Lung microvascular endothelial cell (primary cell): ENCODE measurements at places on chromosomes 6 and 20. TPM values are rescaled to one million over a fixed set of nuclear protein-coding genes. Genes with fewer than 3 reads are reported as not detected.

GRCh38 chr6:6610031-6610591 is 21.6 kb downstream of the LY86 start:
- no peak for DNase-seq

DNA sequence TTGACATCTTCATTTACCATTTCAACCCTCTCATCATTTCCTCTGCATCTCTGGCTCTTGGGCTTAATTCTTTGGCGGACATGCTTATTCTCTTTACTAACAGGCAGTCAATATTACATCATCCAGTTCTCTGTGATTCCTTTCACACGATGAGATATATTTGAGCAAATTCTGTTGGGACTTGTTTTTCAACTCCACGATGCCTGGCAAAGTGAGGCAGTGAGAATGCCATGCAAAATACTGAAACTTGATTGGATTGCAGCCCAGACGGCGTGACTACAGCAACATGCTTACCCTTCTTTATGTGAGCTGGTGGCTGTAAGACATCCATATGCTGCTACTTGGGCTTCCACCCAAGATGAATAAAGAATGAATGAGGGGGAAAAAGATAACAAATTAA is 101.7 kb upstream of the SPACA1 start:
- DNase-seq, result no peak

DNA sequence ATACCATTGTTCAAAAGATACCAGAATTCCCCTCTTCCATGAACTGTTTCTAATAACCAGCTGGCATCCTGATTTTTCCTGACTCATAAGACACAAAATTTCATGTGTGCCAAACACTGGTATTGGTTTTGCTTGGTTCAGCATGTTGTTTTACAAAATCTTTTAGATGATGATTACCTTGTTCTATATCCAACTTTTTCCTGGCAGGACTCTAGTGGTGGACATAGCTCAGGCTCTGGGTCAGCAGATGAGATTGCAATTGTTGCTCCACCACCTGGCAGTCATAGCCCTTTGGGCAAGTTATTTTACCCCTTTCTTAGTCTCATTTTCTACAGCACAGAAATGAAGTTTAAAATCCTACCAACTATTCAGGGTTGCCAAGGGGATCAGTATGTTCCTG is 6.2 kb downstream of the TRIM38 start:
- peak; percentile 26 for DNase-seq

DNA sequence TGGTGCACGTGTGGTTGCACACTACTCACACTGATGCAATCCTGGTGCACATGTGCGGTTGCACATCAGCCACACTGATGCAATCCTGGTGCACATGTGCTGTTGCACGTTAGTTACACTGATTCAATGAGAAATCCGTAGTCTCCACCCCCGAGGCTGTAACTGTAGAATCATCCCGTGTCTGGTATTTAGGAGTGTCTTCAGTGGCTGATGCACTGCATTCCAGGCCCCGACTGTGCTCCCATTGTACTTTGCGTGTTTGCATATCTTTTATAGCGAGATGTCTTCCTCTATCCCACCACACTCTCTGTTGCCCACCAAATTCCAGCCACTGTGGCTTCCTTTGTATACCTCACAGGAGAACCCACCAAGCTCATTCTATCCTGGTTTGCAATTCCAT is 87.8 kb upstream of the MTHFD1L start:
- DNase-seq, result no peak

The TSBP1 gene
- total RNA-seq, result not detected in 2 replicates

The SOX18 gene
- 23.8 and 29.6 TPM in 2 replicates for total RNA-seq

The SCAF8 gene
- 14.8 and 17.9 TPM in 2 replicates for total RNA-seq

DNA sequence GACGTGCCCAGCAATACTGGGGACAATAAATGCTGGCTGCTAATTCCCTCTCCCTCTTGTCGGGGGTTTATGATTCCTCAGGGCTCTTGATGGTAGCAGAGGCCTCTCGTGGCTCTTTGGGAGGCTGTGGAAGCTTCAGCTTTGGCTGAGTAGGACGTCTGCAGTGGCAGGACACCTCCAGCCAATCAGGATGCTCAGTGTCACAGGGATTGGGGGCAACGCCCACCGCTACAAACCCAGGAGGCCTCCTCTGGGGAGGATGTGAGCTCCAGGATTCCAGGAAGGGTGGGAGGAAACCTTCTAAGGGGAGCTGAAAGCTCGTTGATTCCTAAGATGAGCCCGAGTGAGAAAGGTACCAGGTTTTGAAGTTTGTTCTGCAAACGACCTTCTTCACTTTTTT is 19.4 kb downstream of the RSPO4 start:
- no peak for DNase-seq

DNA sequence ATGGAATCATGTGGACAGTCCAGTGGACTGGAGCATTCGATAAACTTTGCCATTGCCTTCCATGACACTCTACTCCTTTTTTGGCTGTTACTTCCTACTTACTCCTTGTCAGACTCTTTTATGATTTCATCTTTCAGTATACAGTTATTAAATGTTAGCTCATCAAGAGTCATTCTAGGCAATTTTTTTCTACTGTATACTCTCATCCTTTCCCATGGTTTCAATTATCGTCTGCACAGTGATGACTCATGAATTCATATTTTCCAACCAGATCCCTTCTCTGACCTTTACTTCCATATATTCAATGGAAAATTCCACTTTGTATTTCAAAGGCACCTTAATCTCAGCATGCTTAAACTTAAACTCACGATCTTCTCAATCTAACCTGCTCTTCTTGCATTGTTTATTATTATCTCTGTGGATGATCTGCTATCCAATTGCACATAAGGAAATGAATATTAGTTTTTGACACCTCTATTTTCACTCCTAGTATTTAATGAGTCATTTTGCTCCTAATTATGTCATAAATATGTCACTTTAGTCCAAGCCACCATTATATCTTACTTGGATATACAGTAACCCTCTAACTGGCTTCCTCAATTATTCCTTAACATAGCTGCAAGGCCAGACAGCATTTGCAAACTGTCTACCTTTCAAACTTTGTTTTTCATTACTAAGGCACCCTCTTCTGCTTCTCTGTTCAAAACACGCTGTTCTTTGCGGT is 427.5 kb downstream of the PHF3 start:
- no peak for DNase-seq

GRCh38 chr6:108944707-108945680 is 96.8 kb downstream of the ARMC2 start:
- no peak for DNase-seq

- DNase-seq, result no peak
These were observed 165.0 kb downstream of the MAFB start for GRCh38 chr20:40524071-40524470.

GRCh38 chr6:169722362-169723199 is 1.7 kb downstream of the PHF10 start:
- peak; percentile 91 for DNase-seq

DNA sequence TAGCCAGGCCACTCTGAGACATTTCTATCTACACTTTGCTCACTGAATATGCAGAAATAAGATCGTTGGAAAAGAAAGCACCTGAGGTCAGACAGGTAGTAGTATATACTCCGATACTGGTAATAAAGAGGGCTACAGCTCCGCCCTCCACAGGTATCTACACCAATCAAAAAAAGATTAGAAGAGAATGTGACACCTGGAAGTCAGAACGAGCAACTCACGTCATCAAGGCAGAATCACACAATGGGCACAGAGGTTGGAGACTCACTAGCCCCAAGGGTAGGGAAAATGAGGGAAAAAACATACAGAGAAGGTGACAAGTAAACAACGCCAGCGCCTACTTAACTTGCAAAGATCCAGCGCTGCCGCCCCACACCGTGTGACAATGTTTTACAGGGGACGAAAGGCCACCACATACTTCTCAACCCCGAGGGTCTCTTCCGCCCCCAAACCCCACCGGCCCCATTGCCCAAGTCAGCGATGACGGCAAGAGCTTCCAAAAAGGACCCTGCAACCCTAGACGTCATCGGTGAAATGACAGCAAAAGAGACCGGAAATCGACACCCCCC is 653 bp downstream of the LMBRD1 start:
- peak; percentile 54 for DNase-seq

The ANKRD66 gene
- not detected in 2 replicates for total RNA-seq

The SYNCRIP gene
- total RNA-seq, result 40.5 and 43.5 TPM in 2 replicates

GRCh38 chr20:39904476-39905112 is 784.4 kb downstream of the MAFB start:
- DNase-seq, result no peak

The KIAA0408 gene
- total RNA-seq, result not detected in 2 replicates

DNA sequence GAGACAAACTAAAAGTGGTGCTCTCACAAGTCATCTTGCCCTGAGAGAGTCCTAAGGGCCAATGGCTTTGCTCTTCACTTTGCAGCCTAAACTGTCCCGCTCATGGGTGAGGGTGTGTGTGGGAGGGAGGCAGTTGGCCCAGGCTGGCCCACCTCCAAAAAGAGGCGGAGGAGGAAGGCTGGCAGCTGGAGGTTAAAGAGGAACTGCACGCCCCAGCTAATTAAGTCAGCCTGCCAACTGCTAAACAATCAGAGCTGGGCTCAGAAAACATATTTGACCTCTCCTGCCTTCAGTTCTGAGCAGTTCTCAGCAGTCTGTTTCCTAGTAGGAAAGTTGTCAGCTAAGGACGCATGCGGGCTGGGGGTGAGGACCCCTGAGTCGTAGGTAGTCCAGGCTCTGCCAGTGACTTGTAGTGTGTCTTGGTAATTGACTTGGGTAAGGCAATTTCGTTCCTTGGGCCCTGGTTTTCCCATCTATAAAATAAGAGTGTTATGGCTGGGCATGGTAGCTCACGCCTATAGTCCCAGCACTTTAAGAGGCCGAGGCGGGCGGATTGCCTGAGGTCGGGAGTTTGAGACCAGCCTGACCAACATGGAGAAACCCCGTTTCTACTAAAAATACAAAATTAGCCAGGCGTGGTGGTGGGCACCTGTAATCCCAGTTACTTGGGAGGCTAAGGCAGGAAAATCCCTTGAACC is 17.0 kb downstream of the GSS start:
- DNase-seq, result peak; percentile 8

DNA sequence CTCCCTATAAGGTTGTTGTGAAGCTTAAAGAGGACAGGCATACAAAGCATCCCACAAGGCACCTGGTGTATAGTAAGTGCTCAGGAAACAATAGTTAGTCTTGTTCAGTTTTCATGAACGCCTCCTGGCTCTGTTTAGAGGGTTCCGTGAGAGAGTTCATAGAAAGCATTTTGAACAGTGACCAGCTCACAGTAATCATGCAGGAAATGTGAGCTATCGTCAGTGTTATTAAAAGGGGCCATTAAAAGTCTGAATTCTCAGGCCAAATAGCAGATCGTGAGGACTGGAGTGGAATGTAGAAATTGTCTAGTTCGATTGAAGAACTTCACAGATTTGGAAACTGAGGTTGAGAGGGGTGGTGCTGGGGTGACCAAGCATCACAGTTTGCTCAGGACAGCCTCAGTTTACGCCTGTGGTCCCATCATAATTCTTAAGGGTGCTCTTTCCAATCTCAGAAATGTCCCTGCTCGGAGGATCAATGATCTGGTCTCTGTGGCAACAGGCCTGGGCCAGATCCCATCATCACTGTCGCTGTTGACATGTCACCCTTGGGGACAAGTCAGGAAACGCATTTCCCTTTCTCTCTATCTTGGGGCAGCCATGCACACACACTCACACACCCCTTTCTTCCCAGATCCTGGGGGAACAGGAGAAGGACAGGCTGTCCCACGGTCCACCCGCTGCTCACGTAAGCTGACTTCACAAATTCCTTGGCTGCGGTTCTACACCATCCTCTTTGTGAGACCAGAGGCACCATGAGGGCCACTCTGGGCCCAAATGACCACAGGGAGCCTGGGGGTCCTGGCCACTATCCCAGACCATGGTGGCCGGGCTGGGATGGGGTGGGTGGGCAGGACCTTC is 7.2 kb downstream of the TGM2 start:
- DNase-seq, result peak; percentile 91

The IDH3B gene
- 95.5 and 95.8 TPM in 2 replicates for total RNA-seq

The PRDM13 gene
- total RNA-seq, result not detected in 2 replicates

The SLA2 gene
- not detected in 2 replicates for total RNA-seq

The KIF25 gene
- total RNA-seq, result under 0.01 TPM in 1 of 2 replicates, not detected in the other

The MAK gene
- total RNA-seq, result under 0.01 TPM in 1 of 2 replicates, not detected in the other
